ENCODE measurements at places on chromosomes 3 and 15.

DNA sequence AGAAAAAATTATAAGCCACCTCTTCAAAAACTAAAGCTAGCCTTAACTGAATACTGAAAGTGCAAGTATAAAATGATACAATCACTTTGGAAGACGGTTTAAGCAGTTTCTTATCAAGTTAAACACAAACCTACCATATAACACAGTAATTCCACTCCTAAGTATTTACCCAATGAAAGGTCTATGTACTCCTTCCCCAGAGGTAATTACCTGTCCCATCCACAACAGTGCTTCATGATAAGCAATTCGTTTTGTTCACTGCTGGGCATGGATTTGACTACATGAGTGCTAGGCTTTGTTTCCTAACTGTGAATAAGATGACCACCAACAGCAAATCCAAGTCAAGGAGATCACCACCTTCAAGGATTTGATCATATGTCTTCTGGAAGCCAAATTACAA, 4.3 kb downstream of the COX5A start:
- DNase-seq = no peak

- DNase-seq = no peak
Observed at GRCh38 chr3:48432411-48433371, 2.8 kb upstream of the PLXNB1 start.

GRCh38 chr3:195140410-195140809, 130.5 kb downstream of the XXYLT1 start:
- DNase-seq = no peak

DNA sequence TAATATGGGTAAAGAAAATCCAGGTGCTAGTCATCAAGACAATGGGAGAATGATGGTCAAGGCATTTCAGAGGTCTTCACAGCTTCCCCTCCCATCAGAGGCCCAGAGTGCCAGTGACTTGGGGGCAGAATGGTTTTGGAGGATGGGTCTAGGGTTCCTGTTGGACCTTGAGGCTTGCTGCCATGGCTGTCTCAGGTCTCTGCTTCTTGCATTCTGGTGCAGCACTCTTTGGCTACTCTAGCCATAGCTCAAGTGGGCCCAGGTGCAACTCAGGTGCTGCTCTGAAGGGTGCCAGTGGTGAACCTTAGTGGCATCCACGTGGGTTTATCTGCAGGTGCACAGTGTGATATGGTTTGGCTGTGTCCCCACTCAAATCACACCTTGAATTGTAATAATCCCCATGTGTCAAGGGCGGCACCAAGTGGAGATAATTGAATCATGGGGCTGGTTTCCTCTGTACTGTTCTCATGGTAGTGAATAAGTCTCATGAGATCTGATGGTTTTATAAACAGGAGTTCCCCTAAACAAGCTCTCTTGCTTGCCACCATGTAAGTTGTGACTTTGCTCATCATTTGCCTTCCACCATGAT, 48.5 kb upstream of the PEX5L start:
- DNase-seq = no peak

DNA sequence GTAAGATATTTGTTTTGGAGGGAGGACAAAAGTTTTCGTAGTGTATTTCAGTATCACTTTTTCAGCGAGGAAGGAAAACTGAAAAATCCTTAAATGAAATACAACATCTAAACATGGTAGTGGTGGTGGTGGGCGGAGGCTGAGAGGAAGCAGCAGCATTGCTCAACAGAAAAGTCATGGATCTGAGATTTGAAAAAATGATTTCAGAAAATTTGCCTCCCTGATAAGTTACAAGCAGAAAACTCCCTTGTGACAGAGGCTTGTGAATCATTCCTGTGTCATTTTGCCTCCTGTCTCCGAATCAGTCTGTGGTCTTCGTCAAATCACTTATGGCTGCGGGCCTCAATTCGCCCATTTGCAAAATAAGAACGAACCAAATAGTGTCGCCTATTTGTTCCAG, 965 bp upstream of the CRBN start:
- no peak for DNase-seq

GRCh38 chr15:70559265-70560239, 203.8 kb downstream of the UACA start:
- peak; percentile 39 for DNase-seq

GRCh38 chr15:41284427-41285177, 47.8 kb downstream of the OIP5 start:
- DNase-seq = no peak

DNA sequence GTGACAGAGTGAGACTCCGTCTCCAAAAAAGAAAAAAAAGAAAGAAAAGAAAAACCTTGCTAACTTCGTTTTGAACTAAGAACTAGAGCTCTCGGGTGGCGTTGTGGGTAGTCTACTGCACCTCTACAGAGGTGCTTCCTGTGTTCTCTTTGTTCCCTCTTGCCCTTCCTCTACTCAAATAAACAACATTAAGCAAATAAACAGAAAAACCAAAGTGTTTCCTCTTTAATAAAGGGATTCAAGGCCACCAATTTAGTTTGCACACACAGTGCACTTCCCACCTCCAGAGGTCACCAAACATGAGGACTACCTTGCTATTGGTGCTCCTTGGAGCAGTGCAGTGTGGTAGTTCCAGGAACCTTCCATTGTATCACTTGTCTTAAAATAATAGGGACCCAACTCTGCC, 354.2 kb upstream of the TBL1XR1 start:
- DNase-seq = no peak

DNA sequence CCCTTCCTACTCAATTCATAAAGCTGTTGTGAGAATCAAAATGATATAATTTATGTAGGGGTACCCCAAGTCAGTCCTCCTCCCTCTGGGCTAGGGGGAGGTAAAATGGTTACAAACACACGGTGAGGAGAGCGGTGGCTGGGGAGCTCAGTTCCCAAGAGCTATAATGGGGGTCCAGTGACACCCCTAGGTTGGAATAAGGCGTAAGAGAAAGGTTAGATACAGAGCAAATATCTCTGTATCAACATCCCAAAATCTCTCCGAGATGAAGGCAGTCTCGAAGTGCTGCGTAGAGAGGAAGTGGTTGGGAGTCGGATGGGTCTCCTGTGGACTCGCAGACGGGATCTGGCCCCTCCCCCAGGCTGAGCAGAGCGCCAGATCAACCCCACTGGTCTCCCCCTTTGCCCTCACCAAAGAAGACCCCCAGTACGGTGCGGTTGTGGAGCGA, 1.8 kb downstream of the DUOX2 start:
- no peak for DNase-seq

- DNase-seq = no peak
Observed at GRCh38 chr3:122661633-122662032, 19.0 kb upstream of the PARP14 start.

- DNase-seq = no peak
Observed at GRCh38 chr3:43104660-43105595, 951 bp downstream of the POMGNT2 start.

DNA sequence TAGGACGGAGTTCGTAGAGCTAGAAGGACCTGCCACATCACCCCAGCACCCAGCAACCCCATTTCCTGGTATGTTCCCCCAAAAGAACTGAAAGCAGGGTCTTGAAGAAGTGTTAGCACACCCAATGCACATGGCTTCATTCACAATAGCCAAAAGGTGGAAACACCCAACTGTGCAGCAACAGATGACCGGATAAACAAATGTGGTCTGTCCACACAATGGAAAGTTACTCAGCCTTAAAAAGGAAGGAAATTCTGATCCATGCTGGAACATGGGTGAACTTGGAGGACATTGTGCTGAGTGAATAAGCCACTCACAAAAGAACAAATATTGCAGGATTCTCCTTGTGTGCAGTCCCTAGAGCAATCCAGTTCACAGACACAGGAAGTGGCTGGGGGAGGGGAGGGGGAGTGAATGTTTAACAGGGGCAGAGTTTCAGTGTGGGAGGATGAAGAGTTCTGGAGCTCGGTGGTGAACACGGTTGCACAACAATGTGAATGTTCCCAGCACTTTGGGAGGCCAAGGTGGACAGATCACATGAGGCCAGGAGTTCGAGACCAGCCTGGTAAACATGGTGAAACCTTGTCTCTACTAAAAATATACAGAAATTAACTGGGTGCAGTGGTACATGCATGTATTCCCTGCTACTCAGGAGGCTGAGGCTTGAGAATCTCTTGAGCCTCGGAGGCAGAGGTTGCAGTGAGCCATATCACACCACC, 157.5 kb downstream of the NUP210 start:
- no peak for DNase-seq

- no peak for DNase-seq
Observed at GRCh38 chr3:34394978-34395748, 596.7 kb downstream of the PDCD6IP start.

- no peak for DNase-seq
Observed at GRCh38 chr3:72306800-72307341, 521.9 kb upstream of the PROK2 start.

GRCh38 chr3:128404276-128405068, 62.2 kb downstream of the DNAJB8 start:
- DNase-seq = no peak

DNA sequence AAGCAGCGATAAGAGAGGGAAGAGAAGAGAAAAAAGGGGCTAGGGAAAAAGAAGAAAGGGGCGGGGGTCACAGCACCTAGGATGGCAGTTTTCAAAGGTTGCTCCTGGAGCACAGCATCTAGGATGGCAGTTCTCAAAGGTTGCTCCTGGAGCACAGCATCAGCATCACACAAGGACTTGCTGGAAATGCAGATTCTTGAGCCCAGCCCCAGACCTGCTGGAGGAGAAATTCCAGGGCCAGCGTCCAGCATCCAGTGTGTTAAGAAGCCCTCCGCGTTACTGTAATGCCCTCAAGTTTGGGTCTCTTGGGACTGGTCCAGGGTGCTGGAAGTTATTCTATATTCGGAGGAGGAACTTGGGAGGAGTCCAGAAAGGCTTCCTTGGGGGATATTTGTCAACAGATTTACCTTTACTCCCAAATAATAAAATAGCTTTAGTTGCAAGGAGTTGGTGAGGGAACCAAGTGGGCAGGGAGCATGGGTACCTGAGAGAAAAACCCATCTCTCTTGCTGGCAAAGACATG, 519.4 kb downstream of the SHQ1 start:
- DNase-seq = no peak

DNA sequence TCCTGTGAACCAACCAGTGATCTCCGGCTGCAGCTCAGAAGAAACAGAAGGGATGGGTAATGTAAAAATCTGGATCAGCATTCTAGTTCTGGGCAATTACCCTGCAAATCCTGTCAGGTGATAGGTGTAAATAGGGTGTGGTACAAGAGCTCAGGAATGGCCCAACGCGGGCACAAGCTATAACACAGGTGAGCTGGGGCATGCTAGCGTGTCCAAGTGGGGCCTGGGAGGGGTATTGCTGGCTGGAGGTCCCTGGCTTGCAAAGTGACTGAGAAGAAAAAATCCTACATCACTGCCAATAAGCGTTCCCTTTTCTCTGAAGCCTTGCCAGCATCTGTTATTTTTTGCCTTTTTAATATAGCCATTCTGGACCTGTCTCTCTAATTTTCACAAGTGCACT, 9.7 kb upstream of the CHST2 start:
- no peak for DNase-seq

- no peak for DNase-seq
Observed at GRCh38 chr15:49179433-49180190, 9.6 kb downstream of the GALK2 start.

- DNase-seq = no peak
Observed at GRCh38 chr3:5302661-5303060, 115.2 kb downstream of the EDEM1 start.

DNA sequence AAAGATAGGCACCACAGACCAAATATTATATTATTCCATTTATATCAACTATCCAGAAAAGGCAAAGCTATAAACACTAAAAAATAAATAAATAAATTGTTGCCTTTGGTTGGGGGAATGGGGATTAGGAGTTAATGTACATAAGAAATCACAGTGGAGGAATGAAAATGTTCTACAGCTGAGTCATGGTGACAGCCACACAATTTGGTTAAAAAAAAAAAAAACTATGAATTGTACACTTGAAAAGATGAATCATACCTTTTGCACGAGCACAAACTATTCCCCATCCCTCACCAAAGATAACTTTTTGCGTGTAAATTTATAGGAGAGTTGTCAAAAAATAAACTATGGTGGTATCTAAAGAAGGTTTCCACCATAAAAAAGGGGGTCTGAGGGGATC, 103.2 kb downstream of the TBC1D5 start:
- no peak for DNase-seq

DNA sequence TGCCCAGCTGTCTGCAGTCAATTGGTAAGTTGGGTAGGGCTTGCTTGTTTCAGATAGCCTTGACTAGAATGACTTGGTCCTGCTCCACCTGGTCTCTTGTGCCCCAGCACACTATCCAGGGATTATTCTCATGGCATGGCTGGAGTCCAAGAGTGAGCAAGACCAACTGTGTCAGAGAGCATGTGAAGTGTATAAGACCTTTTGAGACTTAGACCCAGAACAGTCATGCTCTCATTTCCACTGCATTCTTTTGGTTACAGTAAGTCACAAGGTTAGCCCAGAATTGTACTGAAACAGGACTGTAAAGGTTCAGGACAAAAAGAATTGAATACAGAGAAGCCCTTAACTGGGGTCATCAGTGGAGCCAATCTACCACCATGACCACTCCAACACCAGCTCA, 650.8 kb upstream of the ADAMTS9 start:
- DNase-seq = no peak

DNA sequence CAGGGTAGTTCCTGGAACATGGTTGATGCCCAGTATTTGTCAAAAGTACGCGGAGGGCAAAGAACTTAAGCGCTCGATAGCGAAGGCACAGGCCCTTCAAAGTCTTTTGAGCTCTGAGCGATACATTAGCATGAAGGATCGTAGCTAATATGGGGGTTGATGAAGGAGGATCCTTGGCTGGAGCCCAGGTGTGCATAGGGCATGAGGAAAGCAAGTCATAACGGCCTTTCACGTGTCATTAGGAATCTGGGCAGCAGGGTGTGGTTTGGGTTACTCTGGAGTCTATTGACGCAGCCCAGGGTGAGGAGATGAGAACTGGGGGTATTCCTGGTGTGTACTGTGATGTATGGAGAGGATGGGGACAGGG, 31.7 kb downstream of the SPINK8 start:
- no peak for DNase-seq

DNA sequence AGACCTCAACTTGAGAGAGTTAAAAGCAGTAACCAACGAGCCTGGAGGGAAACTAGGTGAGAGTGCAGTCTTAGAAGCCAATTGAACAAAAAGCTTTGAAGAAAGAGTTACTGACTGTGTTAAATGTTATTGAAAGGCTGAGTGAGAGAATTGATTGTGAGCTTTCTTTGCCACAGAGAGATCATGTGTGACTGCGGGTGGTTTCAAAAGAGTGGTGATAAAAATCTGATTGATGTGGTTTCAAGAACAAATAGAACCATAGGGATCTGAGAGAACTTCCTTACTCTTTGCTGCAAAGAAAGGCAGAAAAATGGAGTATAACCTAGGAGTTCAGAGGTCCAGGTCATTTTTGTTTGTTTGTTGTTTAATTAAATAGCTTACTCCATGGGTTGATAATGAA, 759.9 kb upstream of the ALCAM start:
- no peak for DNase-seq

GRCh38 chr3:127151992-127152650, 40.8 kb upstream of the PRR23E start:
- peak; percentile 9 for DNase-seq

DNA sequence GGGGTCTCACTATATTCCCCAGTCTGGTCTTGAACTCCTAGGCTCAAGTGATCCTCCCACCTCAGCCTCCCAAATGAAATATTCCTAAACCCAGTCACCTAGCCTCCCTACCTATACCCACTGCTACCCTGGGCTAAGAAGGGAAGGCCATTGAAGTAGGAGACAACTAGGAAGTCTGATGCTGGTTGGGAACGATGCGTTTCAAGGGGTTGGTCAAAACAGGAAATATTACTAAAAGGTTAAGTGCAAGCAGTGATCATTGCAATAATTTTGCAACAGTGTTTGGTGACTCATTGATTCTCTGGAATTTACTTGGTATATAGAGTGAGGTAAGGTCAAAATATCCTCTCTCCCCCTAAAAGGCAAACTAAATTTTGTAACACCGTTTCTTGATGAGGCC, 4.6 kb upstream of the UQCRC1 start:
- no peak for DNase-seq

Data from ascending aorta (tissue), 2 donors.